ENCODE measurements at places on chromosomes 5 and 9.

DNA sequence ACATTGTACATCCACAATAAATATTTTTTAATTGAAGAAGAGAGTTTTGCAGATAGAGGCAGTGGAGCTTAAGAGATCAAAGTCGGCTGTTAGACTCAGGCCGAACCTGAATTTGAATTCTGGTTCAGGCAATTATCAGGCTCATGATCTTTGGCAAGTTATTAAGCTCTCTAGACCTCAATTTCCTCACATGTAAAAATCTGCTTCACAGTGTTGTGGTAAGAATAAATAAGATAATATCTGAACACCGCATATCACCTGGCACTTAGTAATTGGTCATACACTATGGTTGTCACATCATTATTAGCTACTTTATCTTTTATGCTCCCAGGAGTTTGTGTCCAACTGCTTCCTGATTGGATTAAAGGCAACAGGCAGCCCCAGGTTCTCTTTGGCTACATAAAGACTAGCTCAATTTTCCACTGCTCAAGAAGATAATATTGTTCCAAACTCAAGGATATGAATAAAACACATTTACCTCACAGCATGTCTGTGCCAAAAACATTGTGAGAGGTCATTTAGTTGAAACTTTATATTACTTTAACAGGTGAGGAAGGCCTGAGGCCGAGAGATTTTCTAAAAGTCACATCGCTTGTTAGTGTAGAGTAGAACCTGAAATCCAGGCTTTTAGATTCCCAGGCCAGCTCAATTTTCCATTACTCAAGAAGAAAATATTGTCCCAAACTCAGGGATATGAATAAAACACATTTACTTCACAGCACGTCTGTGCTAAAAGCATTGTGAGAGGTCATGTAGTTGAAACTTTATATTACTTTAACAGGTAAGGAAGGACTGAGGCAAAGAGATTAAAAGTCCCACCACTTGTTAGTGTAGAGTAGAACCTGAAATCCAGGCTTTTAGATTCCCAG lies 289.2 kb upstream of the PTGER4 start:
- no peak for DNase-seq

GRCh38 chr5:159838551-159839222 lies 77.6 kb upstream of the ADRA1B start:
- no peak for DNase-seq

GRCh38 chr9:13033959-13034693 lies 245.4 kb downstream of the MPDZ start:
- DNase-seq, result peak; percentile 53

- no peak for DNase-seq
These were observed 40.8 kb upstream of the SPATA31C2 start for GRCh38 chr9:88179062-88179521.

All from smooth muscle cell of the brain vasculature (primary cell).